ENCODE measurements at places on chromosomes 11 and 22. TPM values are rescaled to one million over a fixed set of nuclear protein-coding genes. Genes with fewer than 3 reads are reported as not detected.

DNA sequence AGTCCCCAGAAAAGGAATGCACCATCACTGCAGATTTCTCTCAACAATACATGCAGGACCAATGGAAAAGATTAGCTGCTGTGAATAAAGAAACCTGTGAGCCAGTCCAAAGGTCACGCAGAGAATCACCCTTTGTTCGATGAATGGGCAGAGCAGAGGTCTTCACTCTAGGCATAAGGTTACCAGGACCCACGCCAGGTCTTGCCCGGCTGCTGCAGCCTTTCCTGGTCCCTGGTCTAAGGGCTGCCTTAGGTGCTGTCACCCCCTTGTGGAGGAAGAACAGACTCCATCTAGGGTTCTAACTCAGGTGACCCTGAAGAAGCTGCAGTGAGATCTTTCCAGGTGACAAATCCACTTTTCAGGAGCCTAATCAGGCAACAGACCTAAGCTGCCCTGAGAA, 29.0 kb upstream of the NAP1L4 start:
- DNase-seq = peak; percentile 68

Gene THY1
- not detected for total RNA-seq

Gene GPHA2
- total RNA-seq = not detected

DNA sequence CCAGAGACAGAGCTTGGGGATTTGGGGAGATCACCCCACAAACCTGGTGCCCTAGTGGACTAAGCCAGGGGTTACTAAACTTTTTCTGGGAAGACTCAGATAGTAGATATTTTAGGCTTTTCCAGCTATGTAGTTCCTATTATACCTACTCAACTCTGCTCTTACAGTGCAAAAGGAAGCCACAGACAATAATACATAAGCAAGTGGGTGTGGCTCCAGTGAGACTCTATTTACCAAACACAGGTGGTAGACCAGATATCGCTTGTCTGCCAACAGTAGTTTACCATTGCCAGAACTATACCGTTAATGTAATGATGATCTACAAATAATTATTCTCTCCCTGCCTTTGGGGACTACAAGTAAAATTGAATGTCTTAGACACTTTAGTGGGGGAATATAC, 6.9 kb downstream of the LDHC start:
- no peak for DNase-seq

DNA sequence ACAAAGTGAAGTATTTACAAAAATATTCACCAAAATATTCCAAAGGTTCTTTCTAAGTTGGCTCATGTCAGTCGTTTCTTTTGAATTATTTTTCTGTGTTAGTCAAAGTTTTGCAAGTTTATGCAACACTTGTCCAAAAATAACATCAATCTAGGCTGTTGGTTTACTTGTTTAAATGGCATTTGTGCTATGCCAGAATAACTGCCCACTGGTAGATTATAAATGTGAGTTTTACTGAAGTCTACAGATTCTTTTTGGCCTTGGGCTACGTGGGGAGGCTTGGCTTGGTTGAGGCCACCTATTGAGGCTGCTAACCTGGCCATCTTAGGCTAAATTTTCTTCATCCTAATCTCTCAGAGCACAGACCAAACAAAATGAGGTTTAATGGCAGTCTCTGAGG, 1091.9 kb upstream of the RAG2 start:
- no peak for DNase-seq

Gene LRFN4
- 1.7 TPM for total RNA-seq

DNA sequence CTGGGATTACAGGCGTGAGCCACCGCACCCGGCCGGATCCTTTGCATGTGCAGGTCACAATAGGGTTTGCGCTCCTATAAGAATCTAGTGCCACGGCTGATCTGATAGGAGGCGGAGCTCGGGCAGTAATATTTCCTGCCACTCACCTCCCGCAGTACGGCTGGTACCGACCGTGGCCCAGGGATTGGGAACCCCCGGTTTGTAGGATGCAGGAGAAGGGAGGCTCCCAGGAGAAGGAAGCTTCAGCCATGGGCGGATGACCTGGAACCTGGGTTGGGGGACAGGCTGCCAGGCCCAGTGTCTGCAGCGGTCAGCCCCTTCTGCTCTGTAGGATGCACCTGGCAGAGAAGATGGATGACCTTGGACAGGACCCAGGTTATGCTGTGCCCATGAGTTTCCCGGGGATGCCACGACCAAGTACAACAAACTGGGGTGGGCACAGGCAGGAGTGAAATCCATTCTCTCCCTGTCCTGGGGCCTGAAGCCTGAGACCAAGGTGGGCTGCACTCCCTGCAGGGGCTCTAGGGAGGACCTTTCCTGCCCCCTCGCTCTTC, 818.9 kb downstream of the BRD1 start:
- DNase-seq = peak; percentile 15

GRCh38 chr11:11956006-11956405, 52.4 kb downstream of the DKK3 start:
- no peak for DNase-seq

Gene TMPRSS6
- total RNA-seq = 0.27 TPM

DNA sequence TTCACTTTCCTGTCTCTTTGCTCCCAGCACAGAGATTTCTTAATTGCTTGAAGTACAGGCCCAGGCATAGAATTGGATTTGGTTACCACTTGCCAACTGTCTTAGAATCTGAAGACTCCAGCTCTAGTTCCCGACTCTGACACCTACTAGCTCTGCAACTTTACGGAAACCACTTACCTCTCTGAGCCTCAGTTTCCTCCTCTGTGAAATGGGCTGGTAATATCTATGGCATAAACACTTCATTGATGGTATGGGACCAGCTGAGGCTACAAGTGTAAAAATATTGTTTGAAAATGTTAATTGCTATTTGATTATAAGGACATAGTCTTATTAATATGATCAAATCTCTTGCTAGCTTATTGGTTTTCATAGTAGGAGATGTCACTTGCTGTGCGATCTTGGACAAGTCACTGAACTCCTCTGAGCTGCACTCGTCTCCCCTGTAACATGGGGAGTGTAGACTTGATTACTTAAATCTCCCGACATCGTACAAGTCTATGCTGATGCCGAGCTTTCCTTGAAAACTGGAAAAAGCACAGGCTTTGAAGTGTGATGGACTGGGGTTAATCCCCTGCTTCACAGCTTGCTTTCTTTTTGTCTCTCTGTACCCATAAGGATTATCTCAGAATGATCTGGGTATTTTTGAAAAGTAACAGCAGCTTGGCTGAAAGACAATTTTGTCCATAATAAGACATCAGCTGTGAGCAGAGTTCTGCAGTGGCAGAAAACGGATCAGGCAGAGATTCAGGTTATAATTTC, 11.8 kb upstream of the E2F8 start:
- no peak for DNase-seq

GRCh38 chr11:77542296-77542695, 47.5 kb upstream of the AQP11 start:
- DNase-seq = no peak

- DNase-seq = no peak
These were observed 64.5 kb downstream of the DDX10 start for GRCh38 chr11:108729227-108729871.

- DNase-seq = no peak
These were observed 55.0 kb upstream of the HORMAD2 start for GRCh38 chr22:30025221-30025620.

Gene LMNTD2
- total RNA-seq = 4.2 TPM

DNA sequence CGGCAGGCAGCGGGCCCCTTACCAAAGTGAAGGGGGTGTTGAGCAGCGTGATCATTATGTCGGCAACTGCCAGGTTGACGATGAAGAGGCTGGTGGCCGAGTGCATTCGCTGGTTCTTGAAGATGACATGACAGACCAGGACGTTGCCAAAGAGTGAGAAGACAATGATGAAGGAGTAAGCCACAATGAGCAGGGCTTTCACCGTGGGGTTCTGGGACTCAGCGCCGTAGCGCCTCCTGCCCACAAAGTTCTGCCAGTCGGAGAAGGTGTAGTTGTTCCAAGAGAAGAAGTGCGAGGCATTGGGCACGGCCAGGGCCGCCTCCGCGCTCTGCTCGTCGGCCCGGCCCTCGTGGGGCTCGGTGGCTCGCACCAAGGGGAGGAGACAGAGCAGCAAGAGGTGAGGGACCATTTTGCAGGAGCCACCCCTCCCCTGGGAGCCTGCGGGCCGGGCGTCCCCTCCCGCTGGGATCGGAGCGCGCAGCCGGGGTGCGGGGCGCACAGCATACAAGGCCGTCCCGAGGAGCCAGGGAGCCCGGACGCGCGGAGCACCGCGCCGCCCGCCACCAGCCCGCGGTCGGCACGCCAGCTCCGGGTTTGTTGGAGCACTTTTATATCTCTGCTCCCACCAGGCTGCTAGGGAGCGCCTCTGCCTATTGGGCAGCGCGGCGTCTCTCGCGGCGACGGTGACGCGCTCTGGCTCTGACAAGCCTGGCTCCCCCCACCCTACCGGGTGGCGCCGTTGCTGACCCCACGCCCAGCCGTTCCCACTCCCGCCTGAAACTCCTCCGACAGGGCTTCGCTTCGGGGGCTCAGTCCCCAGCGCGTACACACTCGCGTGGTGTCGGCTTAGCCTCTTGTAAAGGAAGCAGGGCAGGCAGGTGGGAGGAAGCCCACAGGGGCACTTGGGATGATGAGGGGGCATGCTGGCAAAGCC, at the start of gene GPR83:
Gene GPR83 (minus strand): TSS at position 581 of the 934 bp plus-strand sequence. CDS start 172 bp downstream, at position 409.
- DNase-seq = no peak

- DNase-seq = no peak
These were observed 308.4 kb downstream of the BRD1 start for GRCh38 chr22:49519117-49519737.

Gene NXF1
- 356 TPM for total RNA-seq

Gene EIF1AD
- total RNA-seq = 119 TPM

Gene CCDC116
- total RNA-seq = 0.19 TPM

Gene GANAB
- total RNA-seq = 177 TPM
